Neuronal stem cell (in vitro differentiated cells): ENCODE measurements at places on chromosomes 6 and 20.

DNA sequence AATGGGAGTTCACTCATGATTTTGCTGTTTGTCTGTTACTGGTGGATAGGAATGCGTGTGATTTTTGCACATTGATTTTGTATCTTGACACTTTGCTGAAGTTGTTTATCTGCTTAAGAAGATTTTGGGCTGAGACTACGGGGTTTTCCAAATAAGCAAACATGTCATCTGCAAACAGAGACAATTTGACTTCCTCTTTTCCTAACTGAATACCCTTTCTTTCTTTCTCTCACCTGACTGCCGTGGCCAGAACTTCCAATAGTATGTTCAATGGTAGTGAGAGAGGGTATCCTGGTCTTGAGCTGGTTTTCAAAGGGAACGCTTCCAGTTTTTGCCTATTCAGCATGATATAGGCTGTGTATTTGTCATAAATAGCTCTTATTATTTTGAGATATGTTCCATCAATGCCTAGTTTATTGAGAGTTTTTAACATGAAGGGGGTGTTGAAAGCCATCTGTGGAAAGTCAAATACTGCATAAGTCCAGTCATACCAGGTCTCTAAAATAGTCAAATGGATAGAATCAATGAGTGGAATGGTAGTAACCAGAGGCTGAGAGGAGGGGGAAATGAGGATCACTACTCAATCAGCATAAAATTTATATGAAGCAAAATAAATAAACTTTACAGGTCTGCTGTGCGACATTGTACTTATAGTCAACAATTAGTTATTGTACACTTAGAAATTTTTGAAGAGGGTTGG is 610.4 kb upstream of the ADGRB3 start:
- no peaks in the 10 kb centered on the region for H3K27me3 ChIP-seq
- no peaks in the 10 kb centered on the region for H3K36me3 ChIP-seq
- H3K27ac ChIP-seq = no peak overlapping the region
- H3K4me1 ChIP-seq = no peaks in the 10 kb centered on the region
- DNase-seq = no peak

DNA sequence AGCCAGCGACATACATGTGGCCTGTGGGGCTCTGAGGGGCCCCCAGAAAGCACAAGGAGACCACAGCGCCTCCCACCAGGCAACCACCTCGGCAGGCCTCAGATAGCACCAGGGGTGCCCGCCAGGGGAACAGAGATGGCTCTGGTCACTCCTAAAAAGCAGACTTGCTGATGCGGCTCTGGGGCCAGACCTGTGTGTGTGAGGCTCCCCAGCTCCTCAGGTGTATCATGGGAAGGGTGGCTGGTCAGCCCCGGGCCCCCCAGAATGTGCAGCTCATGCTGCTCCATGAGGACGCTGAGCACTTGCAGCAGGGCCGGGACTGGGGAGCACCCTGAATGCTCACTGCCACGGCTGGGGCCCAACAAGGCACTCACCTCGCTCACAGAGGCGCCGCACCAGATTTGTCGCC is 60.2 kb downstream of the PYGB start:
- no peak for DNase-seq
- peak overlapping the region; percentile 18 for H3K4me3 ChIP-seq
- H3K36me3 ChIP-seq = peaks cover 29% of the 10 kb centered on the region
- H3K27me3 ChIP-seq = no peaks in the 10 kb centered on the region

DNA sequence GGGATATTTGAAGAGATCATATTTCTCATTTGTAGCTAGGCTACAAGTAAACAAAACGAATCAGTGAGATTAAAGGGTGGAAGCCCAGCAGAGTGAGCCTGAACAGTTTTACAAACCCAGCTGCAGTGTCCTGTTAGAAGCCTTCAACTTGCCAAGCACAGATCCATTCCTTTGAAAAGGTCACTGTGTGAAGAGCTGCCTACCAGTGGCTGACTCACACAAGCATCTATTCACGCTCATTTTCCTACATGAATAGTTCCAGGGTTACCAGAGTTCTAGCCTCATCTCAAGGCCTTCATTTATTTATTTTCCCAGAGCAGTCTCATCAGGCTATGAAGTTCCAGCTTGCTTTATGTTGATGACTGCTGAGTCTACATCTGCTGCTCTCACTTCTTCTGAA is 25.7 kb upstream of the MLIP start:
- no peaks in the 10 kb centered on the region for H3K27me3 ChIP-seq
- H3K4me1 ChIP-seq = peaks cover 12% of the 10 kb centered on the region
- no peak overlapping the region for H3K27ac ChIP-seq
- DNase-seq = no peak
- H3K4me3 ChIP-seq = no peak overlapping the region
- H3K36me3 ChIP-seq = no peaks in the 10 kb centered on the region

GRCh38 chr6:7234547-7234946 is 78.5 kb downstream of the SSR1 start:
- H3K36me3 ChIP-seq = peaks cover 13% of the 10 kb centered on the region
- no peak for DNase-seq
- H3K4me1 ChIP-seq = peaks cover 3% of the 10 kb centered on the region
- no peak overlapping the region for H3K4me3 ChIP-seq
- H3K27me3 ChIP-seq = no peaks in the 10 kb centered on the region

- DNase-seq = no peak
- H3K27me3 ChIP-seq = peaks cover 15% of the 10 kb centered on the region
- H3K4me3 ChIP-seq = no peak overlapping the region
- no peak overlapping the region for H3K27ac ChIP-seq
- no peaks in the 10 kb centered on the region for H3K4me1 ChIP-seq
- H3K36me3 ChIP-seq = no peaks in the 10 kb centered on the region
Measured at GRCh38 chr6:165950316-165950715, 217.3 kb downstream of the TBXT start.

DNA sequence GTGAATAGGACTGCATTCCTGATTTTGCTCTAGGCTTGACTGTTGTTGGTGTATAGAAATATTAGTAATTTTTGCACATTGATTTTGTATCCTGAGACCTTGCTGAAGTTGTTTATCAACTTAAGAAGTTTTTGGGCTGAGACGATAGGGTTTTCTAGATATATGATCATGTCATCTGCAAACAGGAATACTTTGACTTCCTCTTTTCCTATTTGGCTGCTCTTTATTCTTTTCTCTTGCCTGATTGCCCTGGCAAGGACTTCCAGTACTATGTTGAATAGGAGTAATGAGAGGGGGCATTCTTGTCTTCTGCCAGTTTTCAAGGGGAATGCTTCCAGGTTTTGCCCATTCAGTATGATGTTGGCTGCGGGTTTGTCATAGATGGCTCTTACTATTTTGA is 13.4 kb downstream of the HLA-DOB start:
- H3K27me3 ChIP-seq = no peaks in the 10 kb centered on the region
- no peak overlapping the region for H3K27ac ChIP-seq
- no peaks in the 10 kb centered on the region for H3K36me3 ChIP-seq
- no peak overlapping the region for H3K4me3 ChIP-seq

GRCh38 chr6:37867756-37868446 is 48.4 kb downstream of the ZFAND3 start:
- H3K27me3 ChIP-seq = no peaks in the 10 kb centered on the region
- H3K4me1 ChIP-seq = no peaks in the 10 kb centered on the region
- no peak overlapping the region for H3K27ac ChIP-seq
- H3K36me3 ChIP-seq = peaks cover 3% of the 10 kb centered on the region
- H3K4me3 ChIP-seq = no peak overlapping the region

- H3K27ac ChIP-seq = no peak overlapping the region
- H3K27me3 ChIP-seq = no peaks in the 10 kb centered on the region
- DNase-seq = no peak
- H3K36me3 ChIP-seq = no peaks in the 10 kb centered on the region
- H3K4me1 ChIP-seq = no peaks in the 10 kb centered on the region
Measured at GRCh38 chr6:146962329-146962728, 241.9 kb upstream of the STXBP5 start.

DNA sequence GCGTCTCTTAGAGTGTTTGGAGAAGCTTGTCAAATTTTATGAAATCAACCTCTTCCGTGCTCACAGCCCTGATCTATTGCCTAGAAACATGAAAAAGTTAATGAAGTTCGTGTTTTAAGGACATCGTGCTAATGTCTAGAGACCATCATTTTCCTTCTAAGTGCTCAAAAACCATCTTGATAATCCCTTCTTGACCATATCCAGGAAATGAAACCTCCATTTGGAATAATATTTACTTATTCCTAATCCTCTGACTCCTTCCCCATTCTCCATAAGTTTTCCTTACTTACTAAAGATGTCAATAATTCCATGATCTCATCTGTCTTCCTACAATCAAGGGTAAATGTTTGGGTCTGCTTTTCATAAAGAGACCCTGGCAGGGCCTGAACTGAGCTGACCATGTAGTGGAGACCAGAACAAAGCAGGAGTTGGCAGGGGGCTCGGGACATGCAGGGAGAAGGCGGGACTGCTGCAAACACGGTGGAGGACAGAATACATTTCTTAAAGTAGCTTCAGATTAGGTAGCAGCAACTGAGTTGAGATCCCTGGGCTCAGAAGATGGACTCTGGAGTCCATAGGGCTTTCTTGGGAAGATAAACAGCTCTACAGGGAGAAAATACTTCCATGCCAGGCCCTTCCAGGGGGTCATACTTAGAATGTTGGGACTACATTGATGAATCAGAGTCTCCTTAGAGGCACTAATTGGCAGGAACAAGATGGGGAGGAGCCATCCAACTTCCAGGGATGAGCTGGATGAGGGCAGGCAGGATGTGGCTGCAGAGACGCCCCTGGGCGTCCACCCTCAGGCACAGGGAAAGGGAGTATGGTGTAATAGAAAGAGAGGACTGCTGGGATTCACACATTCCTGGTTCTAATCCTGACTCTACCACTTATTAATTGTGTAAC is 100.7 kb downstream of the RIN2 start:
- no peak overlapping the region for H3K4me3 ChIP-seq
- no peaks in the 10 kb centered on the region for H3K4me1 ChIP-seq
- no peaks in the 10 kb centered on the region for H3K36me3 ChIP-seq
- no peak overlapping the region for H3K27ac ChIP-seq
- H3K27me3 ChIP-seq = no peaks in the 10 kb centered on the region

GRCh38 chr20:17888044-17888443 is 80.5 kb downstream of the SNX5 start:
- H3K36me3 ChIP-seq = no peaks in the 10 kb centered on the region
- peaks cover 6% of the 10 kb centered on the region for H3K4me1 ChIP-seq
- H3K27me3 ChIP-seq = no peaks in the 10 kb centered on the region
- no peak overlapping the region for H3K27ac ChIP-seq
- no peak overlapping the region for H3K4me3 ChIP-seq

DNA sequence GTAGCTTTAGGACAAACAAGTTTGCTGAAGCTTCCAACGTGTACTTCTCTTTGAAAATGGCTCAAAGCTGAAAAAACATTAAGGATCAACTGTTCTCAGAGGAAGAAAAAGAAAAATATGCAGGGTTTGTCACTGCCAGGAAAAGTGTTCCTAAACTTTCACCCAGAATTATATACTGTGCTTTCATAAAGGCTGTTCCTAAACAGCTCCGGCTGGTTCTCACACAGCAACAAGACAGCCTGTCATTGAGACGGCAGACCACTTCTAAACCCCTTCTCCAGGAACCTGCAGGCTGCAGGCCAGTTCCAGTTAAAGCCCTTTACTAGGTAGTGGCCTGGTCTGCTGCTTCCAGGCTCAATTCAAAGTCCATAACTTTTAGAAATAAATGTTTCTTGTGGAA is 97.4 kb upstream of the SOX4 start:
- DNase-seq = no peak
- H3K36me3 ChIP-seq = no peaks in the 10 kb centered on the region
- H3K4me1 ChIP-seq = no peaks in the 10 kb centered on the region
- peaks cover 7% of the 10 kb centered on the region for H3K27me3 ChIP-seq
- H3K4me3 ChIP-seq = no peak overlapping the region

GRCh38 chr6:1079525-1079924 is 232.4 kb upstream of the FOXQ1 start:
- no peak for DNase-seq
- no peaks in the 10 kb centered on the region for H3K36me3 ChIP-seq
- peaks cover 8% of the 10 kb centered on the region for H3K4me1 ChIP-seq

GRCh38 chr6:131761762-131762067 is 46.1 kb upstream of the ENPP1 start:
- H3K27me3 ChIP-seq = no peaks in the 10 kb centered on the region
- H3K27ac ChIP-seq = no peak overlapping the region
- no peaks in the 10 kb centered on the region for H3K36me3 ChIP-seq
- no peak for DNase-seq

DNA sequence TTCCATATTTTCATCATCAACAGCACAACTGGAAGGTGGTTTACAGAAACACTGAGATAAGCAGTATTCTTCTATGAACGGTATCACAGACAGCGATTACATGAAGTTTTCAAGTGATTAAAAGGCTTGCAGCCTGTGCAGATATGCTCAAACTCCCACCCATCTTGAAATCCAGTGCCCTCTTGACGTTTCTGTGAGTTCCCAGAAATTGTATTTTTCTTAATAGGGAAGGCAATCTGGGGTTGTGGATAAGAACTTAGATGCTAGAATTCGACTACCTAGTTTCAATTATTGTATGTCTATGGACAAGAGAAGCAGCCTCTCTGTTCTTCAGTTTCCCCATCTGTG is 290.3 kb downstream of the ZNF217 start:
- H3K4me3 ChIP-seq = no peak overlapping the region
- H3K4me1 ChIP-seq = peaks cover 2% of the 10 kb centered on the region
- H3K36me3 ChIP-seq = no peaks in the 10 kb centered on the region
- no peak overlapping the region for H3K27ac ChIP-seq

DNA sequence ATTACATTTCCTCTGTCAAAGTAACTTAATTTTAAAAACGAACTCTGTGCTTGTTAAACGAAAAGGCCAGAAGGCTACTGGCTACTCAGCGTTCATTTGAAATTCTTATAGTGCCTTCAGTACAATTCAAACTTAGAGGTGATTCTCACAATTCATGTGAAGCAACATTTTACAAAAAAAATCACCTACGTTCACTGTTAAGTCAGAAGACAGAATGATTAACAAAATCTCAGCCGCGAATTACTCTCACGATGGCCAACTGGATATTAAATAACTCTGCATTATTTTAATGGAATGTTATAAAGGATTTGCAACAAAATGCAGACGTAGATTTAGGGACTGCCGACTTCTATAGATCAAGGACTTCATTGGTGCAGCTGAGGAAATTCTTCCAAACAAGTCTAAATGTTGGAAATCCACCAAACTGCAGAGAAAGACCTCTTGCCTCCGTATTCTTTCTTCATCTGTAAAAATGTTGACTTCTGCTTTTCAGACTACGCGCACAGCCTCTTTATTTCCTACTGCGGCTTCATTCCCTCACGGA is 1.6 kb upstream of the QKI start:
- peak overlapping the region; percentile 96 for H3K27ac ChIP-seq
- no peaks in the 10 kb centered on the region for H3K27me3 ChIP-seq
- H3K4me3 ChIP-seq = peak overlapping the region; percentile 94
- DNase-seq = no peak
- peaks cover 3% of the 10 kb centered on the region for H3K4me1 ChIP-seq

- no peaks in the 10 kb centered on the region for H3K27me3 ChIP-seq
- H3K4me1 ChIP-seq = no peaks in the 10 kb centered on the region
- no peaks in the 10 kb centered on the region for H3K36me3 ChIP-seq
- no peak overlapping the region for H3K27ac ChIP-seq
- H3K4me3 ChIP-seq = no peak overlapping the region
Measured at GRCh38 chr6:157644043-157644810, 178.8 kb upstream of the SNX9 start.

- H3K36me3 ChIP-seq = no peaks in the 10 kb centered on the region
- no peaks in the 10 kb centered on the region for H3K27me3 ChIP-seq
- H3K4me1 ChIP-seq = peaks cover 2% of the 10 kb centered on the region
- no peak overlapping the region for H3K27ac ChIP-seq
Measured at GRCh38 chr6:79718509-79719247, 87.5 kb downstream of the SH3BGRL2 start.

- H3K4me1 ChIP-seq = no peaks in the 10 kb centered on the region
- no peaks in the 10 kb centered on the region for H3K27me3 ChIP-seq
- no peak overlapping the region for H3K4me3 ChIP-seq
- DNase-seq = no peak
- no peak overlapping the region for H3K27ac ChIP-seq
Measured at GRCh38 chr20:42700372-42700771, 489.3 kb downstream of the PTPRT start.
